Skeletal muscle cell (primary cell): ENCODE measurements at places on chromosomes 16 and 17.

DNA sequence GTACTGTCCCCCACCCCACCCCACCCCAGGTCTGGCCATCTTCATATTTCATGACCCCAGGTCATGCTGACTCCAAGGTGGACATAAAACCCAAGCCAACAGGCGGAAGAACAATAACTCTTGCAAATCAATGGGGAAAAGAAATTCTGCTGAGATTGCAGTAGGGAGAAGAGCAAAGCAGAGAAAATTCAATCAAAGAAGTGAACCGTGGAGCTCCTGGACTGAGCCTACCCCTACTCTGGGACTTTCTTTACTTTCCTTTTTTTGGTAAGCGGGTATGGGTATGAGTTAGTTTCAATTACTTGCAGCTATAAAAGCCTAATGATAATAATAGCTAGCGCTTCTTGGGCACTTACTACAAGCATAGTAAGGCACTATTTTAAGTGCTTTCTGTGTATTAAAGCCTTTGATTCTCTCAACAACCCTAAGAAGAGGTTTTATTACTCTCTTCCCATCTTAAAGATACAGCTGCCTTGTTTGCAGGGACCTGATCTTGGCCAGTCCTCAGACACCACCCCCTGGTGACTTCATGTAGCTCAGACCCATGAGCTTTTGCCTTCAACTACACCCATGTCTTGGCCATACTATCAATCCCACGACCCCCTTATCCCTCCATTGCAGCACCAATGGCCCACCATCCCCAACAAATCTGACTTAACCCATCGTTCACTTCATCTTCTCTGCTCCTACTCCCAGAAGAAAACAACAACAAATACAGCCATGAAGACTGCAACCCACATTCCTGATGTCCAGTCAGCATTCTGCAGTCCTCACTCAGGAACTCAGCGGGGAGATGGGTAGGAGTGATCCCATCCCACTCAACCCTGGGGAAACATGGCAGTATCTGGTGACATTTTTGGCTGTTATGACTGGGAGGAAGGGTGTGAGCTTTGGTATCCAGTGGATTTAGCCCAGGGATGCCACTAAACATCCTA lies 4.4 kb downstream of the GGA2 start:
- no peak for DNase-seq

DNA sequence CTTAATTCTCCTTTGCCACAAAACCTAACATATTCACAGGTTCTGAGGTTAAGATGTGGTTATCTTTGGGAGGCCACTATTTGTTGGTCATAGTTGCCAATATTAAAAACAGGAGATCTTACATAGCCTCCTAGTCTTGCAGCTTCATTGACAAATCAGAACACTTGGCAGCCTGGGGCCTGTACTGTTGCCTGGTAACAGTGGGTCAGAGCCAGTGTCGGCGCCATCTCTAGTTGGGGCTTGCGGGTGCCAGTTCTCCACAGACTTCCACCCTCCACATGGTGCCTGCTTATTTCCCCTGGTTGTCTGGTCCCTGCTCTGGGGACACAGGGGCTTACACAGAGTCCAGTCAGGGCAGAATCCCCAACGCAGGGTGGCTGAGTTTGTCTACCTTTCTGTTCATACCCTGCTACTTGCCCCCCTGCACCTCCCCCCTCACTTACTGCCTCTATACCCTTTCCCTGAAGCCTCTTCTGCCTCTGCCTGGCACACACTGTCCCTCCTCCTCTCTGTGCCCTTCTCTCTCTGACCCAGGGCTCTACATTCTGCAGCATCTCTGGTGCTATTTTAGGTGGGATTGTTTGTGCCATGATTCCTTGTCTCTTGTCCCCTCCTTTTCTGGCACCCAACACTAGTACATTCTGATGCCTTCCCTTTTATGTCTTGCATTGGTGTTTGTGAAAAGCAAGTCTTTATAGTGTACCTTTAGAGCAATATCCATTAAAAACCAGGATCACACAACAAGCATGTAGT lies 13.4 kb downstream of the EPN2 start:
- DNase-seq: no peak

DNA sequence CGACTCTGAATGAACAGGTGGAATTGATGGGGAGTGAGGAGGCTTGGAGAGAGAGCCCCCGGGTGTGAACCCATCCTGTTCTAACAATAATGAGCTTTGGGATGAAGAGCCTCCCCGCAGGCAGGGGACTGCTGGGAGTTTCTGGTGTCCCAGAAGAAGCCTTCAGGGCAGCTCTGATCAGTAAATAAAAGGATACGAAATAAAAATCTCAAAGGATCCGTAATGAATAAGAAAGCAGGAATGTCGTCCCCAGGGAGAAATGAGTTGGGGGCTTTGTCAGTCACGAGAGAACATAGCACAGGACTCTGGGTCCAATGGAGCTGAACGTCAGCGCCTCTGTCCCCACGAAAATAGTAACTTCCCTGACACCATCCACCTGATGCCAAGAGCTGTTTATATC lies 113.4 kb downstream of the PITPNC1 start:
- no peak for DNase-seq

GRCh38 chr17:82507631-82508175 lies 11.8 kb upstream of the FOXK2 start:
- no peak for DNase-seq

DNA sequence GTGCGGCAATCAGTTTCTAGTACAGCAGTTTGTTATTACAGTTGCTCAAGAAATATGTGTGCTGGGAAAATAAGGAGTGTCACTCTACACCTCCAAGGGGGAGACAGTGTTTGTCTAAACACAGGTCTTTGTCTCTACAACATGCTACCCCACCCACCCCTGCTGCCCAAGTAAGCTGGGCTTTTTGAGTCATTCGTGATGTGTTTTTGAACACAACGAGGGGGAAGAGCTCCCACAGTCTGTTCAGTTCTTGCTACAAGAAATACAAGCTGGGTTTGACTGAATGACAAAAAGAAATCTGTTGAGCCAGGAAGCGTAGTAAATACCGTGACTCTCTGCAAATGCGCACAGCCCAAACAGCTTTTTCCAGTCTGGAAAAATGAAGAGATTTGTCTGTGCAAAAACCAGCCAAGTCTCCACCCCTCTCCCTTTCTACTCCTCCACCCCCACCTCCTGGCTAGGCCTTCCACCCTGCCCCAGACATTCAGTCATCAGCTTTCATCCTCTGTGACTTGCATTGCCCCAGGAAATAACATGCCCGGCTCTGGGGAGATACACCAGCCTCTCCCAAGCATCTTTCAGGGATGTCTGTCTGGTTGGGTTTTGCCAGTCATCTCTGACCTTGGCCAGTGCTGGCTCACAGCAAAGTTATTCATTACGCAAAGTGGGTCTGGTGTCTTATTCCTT lies 25.7 kb downstream of the CHD9 start:
- DNase-seq: peak; percentile 81

- DNase-seq: no peak
Measured at GRCh38 chr17:77147357-77147801, 6.6 kb downstream of the SEC14L1 start.
